H54 (cell line): ENCODE measurements at places on chromosomes 16 and 17.
A peak's percentile ranks its signal among the peaks of the same experiment; 100 is the strongest.

DNA sequence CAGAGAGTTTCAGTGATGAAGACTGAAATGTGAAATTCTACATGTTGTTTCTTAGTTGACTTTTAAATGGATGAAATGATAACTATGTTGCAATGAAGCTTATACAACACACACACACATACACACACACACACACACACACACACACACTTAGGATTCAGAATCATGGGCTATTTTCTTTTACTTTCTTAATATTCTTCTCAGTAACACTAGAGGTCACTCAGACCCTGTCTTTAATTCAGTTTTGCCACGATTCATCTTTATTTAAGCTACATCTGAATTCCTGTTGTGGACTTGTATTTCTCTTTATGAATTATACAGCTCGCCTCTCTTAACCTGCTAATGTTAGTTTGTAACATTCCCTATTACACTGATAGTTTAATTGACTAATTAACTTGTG, 109.6 kb upstream of the GOT2 start:
- no peak for DNase-seq

DNA sequence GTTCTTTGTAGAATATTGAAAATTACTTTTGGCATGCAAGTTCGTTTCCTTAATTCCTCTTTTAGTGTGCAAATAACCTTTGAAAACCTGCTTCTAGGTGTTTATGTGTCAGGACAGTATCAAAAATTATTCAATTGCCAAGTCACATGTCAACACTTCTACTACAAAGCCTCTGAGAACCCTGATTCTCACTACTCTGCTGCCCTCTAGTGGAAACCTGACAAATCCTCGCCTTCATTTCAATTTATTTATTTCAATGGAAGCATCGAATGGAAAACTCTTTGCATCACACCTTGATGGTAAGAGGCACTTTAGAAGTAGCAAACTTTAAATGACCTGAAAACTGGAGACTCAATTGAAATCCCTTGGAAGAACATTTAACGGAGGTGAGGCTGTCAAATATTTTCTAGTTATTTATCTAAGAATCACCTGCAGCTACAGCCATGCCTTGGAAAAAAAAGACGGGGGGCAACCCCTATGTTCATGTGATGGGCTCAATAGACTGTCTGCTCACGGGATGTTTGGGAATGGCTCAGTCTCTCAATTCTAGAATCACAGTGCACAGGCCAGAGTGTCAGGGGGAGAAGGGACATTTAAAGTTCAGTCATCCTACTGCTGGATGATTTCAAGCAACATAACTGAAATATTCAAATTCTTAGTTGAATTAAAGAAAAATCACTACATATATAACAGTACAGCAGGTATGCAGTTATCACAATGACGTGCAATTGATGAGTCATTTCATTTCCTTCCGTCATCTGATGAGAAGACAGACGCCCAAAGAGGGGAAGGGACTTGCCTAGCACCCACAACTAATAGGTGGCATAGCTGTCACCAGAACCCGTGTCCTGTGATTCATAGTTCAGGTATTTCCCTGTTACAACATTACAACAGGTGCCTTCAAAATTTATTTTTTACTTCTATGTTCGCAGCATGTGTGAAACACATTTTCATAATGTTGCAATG, 563.9 kb downstream of the TOX3 start:
- peak; percentile 11 for DNase-seq

DNA sequence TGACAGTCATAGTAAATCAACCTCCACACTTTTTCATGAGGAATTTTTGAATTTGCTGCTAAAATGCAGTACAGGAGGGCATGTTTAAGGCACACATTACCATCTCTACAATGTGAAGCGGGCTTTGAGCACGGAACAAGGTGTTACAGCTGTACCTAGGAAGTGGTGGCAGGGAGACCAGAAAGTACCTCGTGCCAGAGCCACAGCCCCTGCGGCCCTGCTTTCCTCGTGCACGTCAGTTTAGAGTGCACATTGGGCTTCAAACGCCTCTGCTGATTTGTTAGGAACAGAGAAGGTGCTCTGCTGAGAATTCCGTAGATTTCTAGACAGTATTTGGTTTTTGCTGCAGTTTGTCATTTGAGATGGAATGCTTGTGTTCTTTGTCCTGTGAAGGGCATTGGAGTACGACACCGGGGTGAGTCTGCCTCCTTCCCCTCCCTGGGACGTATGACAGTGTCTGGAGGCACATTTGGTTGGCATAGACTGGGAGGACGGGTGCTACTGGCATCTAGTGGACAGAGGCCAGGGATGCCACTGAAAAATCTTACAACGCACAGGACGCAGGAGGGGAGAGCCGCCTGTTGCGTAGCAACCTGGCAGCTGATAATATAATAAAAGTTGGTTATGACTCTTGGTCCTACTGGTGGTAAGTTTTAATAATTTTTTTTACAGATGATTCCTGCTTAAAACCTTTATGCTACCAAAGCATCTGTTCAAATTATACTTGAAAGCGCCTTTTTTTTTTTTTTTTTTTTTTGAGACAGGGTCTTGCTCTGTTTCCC, 9.1 kb downstream of the FOXK2 start:
- peak; percentile 61 for DNase-seq

DNA sequence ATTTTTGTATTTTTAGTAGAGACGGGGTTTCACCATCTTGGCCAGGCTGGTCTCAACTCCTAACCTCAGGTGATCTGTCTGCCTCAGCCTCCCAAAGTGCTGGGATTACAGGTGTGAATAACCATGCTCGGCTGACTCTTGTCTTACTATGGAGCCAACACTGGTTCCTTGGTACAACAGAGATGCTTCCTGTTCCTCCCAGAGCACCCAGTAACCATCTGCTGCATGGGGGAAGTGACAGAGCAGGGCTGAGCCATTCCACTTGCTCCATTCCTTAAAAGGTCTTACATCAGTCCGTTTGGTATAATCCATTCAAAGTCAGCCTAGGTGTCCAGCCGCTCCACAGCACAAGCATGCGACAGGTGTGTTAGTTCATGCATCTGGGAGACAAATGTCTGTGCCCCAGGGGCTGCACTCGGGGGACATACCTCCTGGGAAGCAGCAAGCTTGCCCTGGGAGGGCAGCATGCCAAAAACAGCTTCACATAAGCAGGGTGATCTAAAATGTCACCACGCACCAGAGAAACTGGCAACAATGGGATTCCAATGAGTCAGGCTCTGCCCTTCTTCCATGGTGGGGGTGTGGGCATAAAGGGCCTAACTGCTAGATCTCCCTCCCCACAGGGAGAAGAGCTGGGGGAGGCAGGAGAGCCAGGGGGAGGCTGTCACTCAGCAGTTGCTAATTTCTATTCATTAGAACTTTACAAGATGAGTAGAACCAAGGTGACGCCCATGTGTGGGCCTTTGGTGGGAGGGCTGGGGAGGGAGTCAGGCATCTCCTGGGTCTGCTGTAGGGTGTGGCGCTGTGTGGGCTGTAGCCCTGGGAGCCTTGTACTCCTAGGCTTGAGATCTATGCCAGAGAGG, 35.5 kb downstream of the PIPOX start:
- peak; percentile 53 for DNase-seq

DNA sequence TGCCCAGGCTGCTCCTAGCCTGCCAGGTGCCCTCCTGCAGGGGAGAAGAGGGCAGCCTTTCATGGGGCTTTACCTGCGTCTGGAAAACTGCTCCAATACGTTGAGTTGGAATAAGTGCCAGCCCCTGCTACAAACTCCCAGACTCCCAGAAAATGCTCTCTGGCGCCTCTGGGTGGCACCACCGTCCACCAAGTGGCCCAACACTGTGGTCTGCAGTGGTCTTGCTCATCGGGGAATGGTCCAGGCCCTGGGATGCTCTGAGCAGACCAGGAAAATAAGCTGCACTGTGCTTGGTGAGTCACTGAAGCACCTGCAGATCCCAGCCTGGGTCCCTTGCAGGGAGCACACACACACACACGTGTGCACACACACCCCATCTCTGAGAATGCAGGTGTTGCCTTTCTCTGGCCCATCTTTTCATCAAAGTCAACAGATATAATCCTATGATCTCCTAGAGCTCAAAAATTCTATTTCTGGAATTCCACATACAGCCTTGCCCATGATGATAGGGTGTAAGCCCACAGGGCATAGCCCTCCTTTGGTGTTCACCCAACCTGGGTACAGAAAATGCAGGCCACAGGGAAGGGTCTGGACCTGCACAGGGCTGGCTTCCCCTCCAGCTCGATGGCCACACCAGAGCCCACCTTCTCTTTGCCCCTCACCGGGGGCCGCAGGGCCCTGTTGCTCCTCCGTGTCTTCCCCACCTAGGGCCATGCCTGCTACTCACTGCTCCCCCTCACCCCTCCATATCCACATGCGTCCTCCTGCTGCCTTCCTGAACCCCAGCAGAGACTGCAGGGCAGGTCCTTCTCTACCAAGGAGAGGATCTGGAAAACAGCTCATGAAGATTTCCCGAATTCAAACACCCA, 20.5 kb downstream of the CDIP1 start:
- DNase-seq = peak; percentile 31

DNA sequence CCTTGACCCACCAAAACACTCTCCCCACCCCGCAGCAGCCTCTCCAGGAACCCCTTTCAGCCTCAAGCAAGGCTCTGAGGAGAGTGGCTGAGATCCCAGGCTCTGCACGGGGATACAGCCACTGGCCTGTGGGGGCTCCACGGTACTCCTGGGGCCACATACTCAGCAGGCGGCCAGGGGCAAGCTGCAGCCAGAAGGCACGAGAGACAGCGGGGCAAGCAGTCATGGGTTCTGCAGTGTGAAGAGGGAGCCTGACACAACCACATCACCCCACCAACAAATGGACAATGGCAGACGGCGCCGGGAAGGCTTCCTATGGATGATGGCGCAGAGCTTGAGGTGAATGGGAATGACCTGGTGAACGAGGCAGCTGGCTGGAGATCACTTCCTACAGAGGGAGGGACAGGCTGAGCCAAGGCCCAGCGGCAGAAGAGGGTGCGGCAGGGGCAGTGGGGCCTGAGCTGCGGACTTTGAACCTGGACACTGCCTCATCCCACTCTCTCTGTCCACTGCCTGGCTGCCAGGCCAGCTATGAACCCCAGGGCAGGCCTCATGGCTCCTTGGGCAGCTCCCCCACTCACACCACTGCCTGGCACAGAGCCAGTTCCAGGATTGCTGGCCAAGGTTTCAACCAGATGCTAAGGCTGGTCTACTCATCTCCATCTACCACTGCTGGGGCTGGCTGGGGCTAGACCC, 10.8 kb upstream of the BCAR1 start:
- DNase-seq = no peak

DNA sequence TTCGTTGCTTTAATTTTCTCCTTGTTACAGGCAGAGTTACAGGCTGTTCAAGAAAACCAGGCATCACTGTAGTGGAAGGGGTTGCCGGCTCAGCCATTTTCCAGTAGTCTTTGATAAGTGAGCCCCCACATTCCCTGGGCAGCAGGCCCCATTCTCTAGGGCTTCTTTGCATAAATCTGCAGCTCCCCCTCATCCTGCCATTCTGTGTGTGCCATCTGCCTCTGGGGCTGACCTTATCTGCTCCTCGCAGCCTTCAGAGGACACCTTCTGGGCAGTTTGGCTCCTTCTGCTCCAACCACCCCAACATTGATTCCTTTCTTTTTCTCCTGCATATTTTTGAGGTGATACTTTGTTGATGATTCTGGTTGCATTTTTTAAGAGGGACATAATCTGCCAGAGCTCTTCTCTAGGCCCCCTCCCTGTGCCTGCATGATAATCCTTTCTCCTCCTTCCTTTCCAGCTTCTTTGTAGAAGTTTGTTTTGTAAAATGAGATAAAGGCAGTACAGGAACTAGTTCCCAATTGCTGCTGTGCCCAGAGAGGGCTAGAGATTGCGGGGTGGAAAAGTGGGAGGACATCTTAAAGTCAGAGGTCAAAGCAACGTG, 17.1 kb downstream of the RND2 start:
- no peak for DNase-seq

DNA sequence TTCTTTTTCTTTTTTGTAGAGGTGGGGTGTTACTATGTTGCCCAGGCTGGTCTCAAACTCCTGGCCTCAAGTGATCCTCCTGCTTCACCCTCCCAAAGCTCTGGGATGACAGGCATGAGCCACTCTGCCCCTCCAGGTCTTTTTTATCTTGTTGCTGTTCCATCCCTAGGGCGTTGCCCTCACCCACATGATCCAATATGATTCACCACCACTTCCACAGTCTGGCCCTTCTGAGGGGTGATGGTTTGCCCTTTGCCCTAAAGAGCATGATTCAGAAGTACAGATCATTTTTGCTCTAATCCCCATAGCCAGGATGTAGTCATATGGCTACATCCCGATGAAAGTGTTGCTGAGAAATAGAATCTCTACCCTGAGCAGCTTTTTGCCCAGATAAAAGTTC, 18.8 kb downstream of the STX4 start:
- peak; percentile 91 for DNase-seq

DNA sequence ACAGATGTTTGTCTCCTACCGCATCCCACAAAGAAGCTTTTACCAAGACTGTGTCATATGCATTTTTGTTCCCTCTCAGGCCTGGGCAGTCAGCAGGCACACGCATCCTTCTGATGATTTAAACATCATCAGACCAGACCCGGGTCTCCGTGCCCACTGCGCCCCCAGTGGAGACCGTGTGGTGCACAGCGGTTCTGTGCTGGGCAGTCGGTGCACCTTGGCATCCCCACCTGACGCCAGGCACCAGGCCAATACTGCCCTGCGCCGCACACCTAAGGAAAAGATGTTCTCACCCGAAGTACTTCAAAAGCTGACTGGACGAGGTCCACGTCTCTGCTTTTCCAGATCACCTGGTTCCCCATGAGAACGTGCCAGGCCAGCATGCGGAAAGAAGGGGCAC, 10.6 kb upstream of the PLD6 start:
- no peak for DNase-seq

GRCh38 chr17:7113273-7114071, 1.1 kb downstream of the ASGR2 start:
- DNase-seq = no peak

GRCh38 chr17:80260791-80261158, at the start of gene RNF213:
Gene RNF213 (plus strand): TSS chr17:80260852. CDS start chr17:80263682, 2,830 bp downstream.
- peak; percentile 68 for DNase-seq

DNA sequence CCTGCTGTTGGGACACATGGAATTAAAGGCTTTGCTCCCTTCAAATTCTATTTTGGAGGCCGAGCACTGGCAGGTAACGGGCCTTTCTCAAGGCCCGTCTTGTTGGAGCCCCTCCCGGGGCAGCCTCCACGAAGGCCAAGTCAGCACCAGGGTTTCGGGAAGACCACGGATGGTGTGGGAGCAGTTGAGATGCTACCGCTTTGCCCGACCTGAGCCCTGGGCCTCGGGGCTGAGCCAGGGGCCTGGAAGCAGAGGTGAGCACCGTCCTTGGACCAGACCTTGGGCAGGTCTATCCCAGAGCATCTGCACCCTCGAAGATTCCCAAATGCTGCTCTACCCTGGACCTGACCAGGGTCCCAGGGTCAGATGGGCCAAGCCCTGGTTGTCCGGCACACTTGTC, 23.0 kb downstream of the C17orf100 start:
- no peak for DNase-seq

GRCh38 chr16:87015021-87015420, 302.2 kb downstream of the C16orf95 start:
- no peak for DNase-seq
